ENCODE measurements at places on chromosomes 1 and 21.

GRCh38 chr1:223331929-223332328 is 32.0 kb downstream of the SUSD4 start:
- DNase-seq: no peak

DNA sequence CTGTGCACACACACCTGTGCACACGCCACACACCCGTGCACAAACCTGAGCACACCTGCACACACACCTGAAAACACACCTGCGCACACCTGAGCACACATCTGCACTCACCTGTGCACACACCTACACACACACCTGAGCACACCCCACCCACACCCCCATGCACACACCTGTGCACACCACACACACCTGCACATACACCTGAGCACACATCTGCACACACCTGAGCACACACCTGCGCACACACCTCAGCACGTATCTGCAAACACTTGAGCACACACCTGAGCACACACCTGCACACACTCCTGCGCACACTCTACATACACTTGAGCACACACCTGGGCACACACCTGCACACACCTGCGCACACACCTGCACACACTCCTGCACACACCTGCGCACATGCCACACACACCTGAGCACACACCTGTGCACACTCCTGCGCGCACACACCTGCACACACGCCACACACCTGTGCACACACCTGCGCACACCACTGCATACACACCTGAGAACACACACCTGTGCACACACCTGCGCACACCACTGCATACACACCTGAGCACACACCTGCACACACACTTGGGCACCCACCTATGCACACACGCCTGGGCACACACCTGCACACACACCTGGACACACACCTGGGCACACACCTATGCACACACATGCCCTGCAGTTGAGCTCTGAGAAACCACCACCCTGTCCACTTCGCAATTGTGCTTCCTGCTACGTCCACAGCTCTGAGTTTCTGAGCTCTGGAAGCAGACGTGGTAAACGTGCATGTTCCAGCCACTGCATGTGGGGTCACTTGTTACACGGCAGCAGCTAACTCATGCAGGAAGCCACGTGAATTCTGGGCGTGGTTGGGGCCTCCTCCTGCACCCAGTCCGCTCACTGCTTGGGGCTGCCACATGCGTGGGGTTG is 8.0 kb upstream of the C1orf159 start:
- DNase-seq: no peak

DNA sequence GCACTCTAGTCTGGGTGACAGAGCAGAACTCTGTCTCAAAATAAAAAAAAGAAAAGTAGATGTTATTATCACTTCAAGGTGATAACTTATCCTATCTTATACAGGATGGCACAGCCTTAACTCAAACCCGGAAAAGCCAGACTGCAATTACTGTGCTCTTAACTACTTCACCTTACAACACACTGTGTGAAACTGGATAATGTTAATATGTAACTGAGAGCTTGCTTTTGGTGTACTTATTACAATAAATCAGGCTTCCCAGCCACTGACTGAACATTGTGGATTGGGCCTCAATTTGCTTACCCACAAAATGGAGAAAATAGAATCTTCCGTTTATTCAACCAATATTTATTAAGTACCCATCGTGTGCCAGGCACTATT is 1.4 kb downstream of the ORC1 start:
- DNase-seq: no peak

- DNase-seq: no peak
Measured at GRCh38 chr1:147683163-147683763, 12.9 kb upstream of the ACP6 start.

- no peak for DNase-seq
Measured at GRCh38 chr21:36232641-36233040, 76.0 kb downstream of the DOP1B start.

DNA sequence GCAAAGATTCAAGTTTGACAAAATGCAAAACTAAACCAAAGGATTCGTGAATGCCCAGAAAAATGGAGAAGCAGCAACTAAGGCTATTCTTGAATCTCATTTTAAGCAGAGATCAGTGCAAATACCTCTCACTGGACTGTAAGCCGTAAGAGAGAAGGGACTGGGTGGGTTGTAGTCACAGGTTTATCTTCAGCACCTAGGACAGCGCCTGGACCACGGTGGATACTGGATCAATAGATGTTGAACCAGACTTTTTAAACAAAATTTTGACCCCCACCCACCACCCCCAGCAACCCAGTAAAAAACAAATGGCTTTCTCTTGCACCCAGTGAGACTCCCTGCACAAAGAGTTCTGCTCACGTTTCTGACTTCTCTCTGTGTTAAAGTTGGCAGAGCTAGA is 347.1 kb downstream of the AJAP1 start:
- DNase-seq: no peak

GRCh38 chr1:198295225-198295624 is 138.4 kb downstream of the NEK7 start:
- DNase-seq: no peak

DNA sequence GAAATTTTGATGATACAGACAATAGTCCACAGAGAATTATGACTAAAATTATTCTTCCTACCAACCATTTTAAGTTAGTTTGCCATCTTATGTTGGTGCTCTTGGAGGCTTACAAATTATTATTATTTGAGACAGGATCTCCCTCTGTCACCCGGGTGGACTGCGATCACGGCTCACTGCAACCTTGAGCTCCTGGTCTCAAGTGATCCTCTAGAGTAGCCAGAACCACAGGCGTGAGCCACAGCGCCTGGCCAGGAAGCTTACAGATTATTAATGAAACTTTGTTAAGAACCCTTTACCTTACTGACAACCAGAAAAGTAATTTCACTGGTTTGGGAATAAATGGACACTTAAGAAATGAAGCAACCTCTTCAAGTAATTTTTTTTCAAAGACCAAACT is 8.0 kb upstream of the DNAJB4 start:
- DNase-seq: no peak

All from NCI-H1105 (cell line).